ENCODE measurements at places on chromosomes 7 and 10.

DNA sequence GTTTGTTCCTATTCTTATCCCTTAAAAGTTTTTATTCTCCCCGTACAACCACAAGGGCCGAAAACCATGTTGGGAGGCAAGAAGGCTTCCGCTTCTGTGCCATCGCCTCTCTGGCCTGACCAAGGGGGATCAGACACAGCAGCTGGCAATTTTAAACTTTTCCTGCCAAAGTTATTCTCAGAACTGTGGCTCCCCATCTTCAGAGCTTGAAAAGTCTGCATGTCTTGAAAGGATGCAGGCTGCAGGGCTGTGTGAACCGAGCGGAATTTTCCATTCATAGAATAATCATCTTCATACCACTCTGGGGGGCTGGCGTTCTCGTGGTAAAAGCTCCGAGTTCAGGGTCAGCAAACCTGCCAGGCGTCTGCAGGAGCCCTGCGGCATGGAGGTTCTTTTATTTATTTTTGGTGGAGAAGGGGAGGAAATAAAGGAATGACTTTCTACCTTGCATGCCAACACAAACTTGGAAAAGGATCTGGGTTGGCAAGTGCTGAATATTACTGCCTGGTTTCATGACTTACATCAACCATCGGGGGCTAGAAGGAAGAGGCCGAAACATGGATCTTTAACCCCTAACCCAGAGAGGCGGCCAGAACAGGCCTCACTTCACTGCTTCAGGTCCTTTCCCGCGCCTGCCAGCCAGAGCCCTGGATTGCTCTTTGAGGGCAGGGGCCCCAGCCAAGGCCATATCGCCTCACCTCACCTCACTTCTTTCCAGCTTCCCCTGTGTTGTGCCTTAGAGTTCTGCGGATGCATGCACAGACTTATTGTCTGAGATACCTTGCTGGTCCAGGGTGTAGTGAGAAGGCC, 3.0 kb upstream of the NANOS1 start:
- no peak for DNase-seq

DNA sequence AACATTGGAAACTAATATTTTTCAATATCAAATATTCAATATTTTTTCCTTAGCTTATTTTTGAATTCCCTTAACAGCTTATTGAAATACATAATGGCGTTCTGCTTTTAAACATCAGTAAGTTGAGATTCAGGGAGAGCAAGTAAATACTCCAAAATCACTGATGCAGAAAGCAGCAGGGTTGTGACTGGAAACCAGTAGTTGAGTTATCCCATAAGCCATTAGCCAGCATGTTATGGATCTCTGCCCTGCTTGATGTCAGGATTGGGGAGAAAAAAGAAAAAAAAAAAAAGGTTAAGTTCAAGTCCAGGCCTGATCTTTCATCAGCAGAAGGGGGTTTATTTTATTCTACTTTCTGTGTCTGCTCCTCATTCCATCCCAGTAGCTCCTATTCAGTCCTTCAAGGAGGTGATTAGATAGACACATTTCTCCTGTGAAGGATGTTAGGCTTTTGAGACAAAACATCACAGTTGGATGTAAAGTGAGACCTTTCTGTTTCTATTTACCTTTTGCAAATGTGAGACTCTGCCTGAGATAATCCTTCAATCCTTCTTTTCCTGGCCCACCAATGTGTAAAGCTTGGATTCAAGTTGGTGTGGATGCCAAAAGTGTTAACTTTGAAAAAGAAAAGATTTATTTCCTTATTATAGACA, 110.9 kb upstream of the HDAC9 start:
- DNase-seq = no peak

GRCh38 chr7:70590126-70590854, 541.7 kb upstream of the GALNT17 start:
- DNase-seq = no peak

DNA sequence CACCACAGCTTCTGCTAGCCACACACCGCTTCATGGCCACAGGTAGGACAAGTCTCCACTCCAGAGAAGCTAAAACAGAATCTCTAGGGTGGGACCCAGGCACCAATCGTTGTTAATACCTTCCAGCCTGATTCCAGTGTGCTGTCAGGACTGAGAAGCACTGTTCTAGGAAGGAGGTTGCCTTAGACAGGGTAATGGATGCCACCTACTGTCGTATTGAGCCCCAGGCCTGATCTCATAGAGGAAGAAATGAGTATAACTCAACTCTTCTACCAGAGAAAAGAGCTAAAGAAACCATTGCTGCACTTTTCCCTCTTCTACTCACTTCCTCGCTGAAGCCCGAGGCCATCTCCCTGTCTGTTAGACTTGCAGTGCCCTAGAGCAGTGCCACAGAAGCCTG, 31.8 kb downstream of the CNNM1 start:
- no peak for DNase-seq

- DNase-seq = no peak
Observed at GRCh38 chr7:74475987-74476350, 22.3 kb downstream of the GTF2IRD1 start.

DNA sequence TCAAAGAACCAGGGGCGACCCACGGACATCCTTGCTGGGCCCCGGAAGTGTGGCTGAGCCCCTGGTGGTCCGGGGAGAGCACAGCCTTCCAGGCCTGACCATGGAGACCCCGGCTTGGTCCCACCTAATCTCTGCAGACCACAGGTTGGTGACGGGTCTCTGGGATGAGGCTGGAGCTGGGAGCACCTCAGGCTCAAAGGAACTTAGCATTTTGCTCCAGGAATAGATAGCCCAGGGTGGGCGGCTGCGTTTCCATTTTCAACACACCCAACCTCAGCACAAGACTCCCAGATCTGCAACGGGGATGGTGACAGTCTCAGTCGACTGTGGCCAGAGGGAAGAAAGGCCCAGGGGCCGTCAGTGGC, 58.5 kb downstream of the FOXL3 start:
- no peak for DNase-seq

- DNase-seq = no peak
Observed at GRCh38 chr7:120862987-120863590, 5.1 kb upstream of the TSPAN12 start.

DNA sequence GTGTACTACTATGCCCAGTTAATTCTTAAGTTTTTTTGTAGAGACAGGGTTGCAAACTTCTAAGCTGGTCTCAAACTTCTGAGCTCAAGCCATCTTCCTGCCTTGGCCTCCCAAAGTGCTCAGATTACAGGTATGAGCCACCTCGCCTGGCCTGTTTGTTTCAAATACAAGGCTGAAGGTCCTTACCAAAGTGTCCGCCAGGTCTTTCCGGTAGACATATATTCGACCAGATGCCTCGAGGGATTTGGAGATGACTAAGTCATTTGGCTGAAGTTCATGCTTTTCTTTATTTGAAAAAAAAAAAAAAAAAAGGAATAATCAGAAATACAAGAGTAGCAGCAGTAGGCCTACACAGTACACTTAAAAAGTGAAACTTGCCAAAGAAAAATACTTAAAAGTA, 204.5 kb upstream of the CDCA7L start:
- no peak for DNase-seq

DNA sequence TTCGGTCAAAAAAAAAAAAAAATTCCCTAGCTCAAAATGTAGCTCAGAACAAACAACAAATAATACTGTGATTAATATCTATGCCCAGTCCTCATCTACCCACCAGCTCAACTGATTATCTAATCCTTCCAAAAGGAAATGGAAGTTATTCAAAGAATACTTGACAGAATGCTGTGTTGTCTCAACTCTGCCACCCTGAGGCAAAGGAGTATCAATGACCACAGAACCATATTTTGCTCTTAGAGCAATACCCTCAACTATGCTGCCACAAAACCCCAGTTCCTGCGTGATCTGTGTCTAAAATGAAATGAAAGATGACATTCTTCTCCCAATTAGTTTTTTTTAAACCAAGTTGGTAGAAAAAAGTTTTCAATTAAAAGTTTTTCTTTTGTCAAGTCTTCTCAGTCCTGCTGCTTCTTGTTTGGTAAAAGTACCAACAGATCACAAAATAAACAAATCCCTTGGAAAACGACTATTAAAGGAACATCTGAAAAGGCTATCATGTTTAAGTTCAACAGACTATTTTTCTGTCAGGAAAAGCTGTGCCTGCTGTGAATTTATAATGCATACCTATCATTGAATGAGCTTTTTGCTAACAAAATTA, 21.6 kb downstream of the RBM28 start:
- DNase-seq = peak; percentile 33

- DNase-seq = no peak
Observed at GRCh38 chr10:128877141-128877540, 589.9 kb upstream of the MGMT start.

DNA sequence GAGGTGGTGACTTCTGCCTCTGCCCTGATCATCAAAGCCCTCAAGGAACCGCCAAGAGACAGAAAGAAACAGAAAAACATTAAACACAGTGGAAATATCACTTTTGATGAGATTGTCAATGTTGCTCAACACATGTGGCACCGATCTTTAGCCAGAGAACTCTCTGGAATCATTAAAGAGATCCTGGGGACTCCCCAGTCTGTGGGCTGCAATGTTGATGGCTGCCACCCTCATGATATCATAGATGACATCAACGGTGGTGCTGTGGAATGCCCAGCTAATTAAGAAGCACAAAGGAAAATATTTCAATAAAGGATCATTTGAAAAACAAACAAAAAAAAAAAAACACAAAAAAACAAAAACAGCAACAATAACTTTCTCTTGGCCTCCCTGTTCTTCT, 59.5 kb upstream of the TOMM7 start:
- no peak for DNase-seq

- DNase-seq = no peak
Observed at GRCh38 chr10:13331646-13332045, 16.4 kb downstream of the SEPHS1 start.

GRCh38 chr10:110209926-110210673, 2.7 kb downstream of the MXI1 start:
- DNase-seq = peak; percentile 53

DNA sequence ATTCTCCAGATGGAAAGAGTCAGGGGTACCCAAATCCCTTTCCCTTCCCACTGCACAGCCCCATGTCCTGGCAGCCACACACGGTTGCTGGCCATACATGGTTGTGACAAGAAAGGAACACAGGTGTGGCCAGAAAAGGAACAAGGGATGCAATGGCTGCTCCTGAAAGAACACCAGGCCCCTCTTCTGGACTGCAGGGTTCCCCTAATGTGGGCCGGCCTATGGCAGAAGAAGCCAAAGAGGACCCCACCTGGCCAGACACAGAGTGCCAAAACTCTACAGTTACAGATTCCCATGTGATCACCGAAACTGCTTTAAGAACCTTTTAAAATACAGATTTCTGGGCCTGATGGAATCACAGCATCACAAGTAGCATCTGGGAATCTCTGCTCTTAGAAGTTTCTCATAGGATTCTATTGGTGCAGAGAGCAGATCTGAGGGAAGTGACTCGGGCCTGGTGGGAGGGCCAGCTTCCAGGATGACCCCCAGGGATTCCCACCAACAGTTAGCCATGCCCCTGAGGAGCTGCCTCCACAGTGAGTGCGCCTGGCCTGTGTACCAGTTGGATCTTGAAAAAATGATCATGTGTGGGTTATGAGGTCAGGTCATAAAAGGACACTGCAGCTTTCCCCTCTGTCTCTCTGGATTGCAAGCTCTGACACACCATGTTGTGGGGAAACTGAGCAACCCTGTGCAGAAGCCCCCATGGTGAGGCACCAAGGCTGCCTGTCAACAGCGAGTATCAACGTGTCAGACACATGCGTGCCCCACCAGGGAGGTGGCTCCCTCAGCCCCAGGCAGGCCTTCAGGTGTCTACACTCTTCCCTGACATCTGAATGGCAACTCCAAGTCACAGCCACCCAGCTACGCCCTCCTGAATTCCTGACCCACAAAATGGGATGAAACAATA, 89.6 kb upstream of the LANCL2 start:
- DNase-seq = no peak

GRCh38 chr10:15824498-15824897, 35.8 kb downstream of the MINDY3 start:
- DNase-seq = no peak

GRCh38 chr10:113704637-113705343, 25.1 kb downstream of the CASP7 start:
- peak; percentile 27 for DNase-seq

DNA sequence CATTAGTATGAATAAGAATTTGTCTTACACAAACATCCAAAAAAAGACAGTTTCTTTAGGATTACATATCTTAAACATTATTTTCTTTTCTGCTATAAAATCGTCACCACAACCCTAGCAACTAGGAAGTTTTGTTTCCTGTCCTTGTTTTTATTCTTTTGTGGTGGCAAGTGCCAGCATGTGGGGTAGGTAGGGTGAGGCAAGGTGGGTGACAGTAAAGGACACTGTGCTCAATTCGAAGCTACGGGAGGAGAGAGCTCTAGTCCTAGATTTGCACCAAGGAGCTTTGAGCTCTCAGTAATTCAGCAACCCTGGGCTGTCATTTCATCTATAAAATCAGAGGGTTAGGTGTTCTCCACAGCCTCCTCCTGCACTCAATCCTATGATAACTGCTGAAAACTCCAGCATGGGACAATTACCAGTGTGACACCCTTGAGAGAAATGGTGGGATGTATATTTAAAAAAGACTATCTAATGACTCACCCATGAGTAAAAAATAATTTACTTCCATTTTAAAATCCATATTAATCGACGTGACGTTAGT, 187.1 kb downstream of the FAM107B start:
- no peak for DNase-seq

GRCh38 chr10:18668026-18668425, 8.8 kb downstream of the ARL5B start:
- DNase-seq = no peak

GRCh38 chr7:129168231-129169021, 20.0 kb upstream of the SMO start:
- DNase-seq = no peak

DNA sequence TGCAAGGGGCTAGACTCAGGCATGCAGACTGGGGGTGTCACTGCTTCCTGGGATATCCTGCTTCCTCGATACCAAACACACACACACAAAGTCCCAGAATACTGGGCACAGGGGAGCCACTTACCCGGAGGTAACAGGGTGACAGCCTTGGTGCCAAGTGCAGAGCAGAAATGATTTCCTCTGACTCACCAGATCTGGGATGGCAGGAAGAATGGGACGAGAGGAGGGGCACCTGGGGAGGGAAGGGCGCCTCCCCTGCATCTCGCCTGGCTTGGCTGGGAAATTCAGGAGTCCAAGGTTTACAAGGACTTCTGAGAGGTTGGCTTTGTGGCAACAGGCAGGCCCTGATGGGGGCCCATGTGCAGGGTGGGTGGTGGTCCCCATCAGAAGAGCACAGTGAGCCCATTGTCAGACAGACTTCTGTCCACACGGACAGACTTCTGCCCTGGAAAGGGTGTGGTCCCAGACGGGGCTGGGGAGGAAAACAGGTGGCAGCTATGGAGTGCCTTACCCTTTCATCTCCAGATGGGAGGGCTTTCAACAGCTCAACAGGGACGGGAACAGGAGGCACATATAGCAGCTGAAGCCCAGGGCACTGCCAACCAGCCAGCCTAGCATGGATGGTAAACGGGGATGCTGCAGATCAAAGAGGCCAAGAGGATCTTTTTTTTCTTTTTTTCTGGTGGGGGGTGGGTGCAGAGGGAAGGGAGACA, 9.7 kb upstream of the CCL24 start:
- no peak for DNase-seq

DNA sequence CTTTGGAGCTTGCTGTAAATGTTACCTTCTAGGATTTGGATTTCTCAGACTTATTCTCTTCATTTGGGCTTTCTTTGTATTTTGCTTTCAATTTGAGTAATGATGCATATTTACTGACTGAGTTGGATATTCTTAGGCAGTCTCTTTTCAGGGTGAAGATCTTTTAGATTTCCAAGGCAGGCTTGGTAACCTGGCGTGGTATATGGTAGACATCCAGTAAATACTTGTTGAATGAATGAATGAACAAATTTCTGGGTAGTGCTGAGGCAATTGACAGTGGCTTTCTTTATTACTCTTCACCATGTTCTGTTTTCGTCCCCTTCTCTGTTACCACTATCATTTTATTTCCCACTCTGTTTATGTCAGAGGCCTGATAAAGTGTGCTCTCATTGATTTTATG, 27.1 kb downstream of the BBS9 start:
- DNase-seq = no peak

- peak; percentile 59 for DNase-seq
Observed at GRCh38 chr10:32318476-32318896, 28.5 kb downstream of the EPC1 start.

All from activated CD4-positive, alpha-beta T cell treated with anti-CD3 and anti-CD28 coated beads, Interleukin-2, Interleukin-6, amounts not matched to agents 100 ng/mL and 50 ng/mL, durations not matched to agents 16 hours and 8 hours (primary cell).